ENCODE measurements at places on chromosomes 1 and 21.
A peak's percentile ranks its signal among the peaks of the same experiment; 100 is the strongest.

- DNase-seq: no peak
These were observed 169.0 kb downstream of the AGBL4 start for GRCh38 chr1:49854741-49855140.

- DNase-seq: no peak
These were observed 263.5 kb downstream of the LMO4 start for GRCh38 chr1:87592156-87592555.

DNA sequence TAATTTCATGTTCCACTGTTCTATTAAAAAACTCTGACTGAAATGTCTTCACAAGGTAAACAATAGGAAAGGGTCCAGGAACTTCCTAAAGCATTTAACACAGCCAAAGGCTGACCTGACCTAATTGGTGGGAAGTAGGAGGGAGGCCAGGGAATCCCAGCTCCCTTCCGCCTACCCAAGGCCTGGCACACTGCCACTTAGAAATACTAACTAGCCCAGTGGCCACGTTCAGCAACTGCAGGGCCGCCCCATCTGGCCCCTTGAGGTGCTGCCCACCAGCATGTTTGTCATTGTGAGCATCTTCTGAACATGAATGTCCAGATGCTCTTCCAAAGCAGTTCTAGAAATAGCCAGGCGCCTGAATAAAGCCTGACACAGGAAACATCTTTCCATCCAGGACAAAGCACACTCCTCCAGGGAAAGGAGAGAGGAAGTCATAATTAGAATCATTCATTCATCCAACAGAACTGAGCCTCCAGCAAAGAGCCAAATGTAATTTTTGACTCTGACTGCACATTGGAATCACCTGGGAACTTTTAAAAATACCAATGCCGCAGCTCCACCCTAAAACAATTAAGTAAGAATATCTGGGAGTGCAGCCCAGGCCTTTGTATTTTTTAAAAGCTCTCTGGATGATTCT lies 44.6 kb upstream of the BCL9 start:
- DNase-seq: no peak

- no peak for DNase-seq
These were observed 3.1 kb upstream of the JAK1 start for GRCh38 chr1:64969305-64970046.

GRCh38 chr1:25047506-25048240 lies 117.6 kb upstream of the RUNX3 start:
- DNase-seq: no peak

DNA sequence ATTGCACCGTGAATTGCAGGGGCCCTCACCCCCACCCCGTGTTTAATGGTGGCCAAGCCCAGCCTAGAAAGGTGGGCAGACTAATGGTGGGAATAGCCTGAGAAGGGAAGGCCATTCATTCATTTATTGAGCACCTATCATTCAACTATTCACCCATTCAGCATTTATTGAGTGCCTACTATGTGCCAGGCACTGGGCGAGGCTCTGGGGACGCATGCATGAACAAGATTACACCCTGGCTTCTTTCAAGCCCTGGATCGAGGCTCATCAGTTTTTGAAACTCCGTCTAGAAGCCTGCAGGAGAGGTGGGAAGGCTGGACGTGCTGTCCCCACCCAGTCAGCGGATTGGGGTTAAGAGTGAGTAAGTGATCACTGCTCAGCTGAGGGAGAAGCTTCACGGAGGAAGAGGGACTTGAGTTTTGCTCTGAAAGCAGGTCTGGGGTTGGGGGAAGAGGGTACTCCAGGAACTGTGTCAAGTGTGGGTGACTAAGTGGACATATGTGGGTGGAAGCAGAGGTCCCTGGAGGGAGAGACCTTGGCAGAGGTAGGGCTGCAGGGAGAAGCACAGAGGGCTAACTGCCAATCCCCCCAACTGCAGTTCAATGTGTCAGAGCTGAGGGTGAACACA lies 35.6 kb downstream of the MEF2D start:
- no peak for DNase-seq

- no peak for DNase-seq
These were observed 22.5 kb downstream of the SYT2 start for GRCh38 chr1:202687798-202688197.

DNA sequence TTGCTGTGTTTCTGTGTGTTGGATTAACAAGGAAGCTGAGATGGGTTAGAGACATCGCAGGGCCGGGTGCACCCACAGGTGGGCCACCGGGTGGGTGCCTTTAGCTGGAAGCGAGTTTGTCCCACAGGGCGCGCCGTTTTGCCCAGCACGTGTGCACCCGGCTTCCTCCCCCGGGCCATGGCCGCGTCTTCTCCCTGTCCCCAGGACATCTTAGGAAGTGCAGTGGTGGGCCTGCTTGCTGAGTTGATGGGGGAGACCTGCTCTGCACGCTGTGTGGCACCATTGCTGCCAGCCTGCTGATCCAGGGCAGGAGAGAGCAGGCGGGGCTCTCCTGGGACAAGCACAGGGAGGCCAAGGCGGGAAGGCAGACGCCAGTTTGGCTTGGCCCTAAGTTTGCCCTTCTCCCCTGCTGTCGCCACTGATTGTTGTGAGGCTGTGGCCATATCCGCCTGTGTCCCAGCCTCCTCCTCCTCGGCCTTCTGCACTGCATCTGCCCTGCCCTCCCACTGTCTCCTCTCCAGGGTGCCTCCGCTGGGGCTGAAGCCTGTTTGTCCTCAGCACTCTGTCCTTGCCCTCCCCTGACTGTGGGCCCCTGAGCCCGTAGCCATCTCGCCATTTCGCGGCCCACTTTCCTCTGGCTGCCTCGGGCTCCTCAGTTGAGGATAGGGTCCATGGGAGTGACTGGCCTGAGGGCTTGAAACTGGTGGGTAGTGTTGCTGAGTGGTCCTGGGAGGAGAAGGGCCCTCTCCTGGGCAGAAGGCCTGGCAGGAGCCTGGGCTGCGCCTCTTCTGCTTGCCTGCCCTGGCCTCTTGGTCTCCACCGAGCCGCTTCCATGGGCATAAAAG lies 47.6 kb downstream of the PKNOX1 start:
- no peak for DNase-seq

- no peak for DNase-seq
These were observed 64.1 kb downstream of the NID1 start for GRCh38 chr1:236000781-236001180.

DNA sequence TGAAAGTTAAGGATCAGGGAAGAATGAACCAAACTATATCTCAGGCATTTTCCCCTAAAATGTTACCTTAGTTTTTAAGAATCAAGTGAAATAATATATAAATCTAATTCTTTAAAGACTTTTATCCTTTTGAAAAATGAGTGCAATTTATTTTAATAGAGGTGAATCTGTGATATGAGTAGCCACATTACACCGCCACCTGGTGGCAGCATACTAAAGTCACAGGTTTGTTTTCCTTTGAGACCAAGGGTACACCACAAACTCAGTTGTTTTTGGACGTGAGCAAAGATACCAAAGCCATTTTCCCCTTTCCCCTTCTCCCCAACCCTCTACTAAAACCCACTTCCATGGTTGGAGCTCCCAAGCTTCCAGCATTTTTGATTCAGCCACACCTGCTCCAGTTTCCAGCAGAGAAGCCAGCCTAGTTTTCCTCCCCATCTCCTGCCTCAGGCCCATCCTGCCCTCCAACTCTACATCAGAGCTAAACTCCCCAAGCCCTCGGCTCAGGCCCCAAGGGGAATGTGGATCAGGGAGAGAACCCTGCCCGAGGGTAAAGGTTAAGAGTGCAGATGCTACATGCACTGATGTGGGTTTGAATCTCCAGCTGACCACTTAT lies 22.9 kb upstream of the LDLRAP1 start:
- no peak for DNase-seq

DNA sequence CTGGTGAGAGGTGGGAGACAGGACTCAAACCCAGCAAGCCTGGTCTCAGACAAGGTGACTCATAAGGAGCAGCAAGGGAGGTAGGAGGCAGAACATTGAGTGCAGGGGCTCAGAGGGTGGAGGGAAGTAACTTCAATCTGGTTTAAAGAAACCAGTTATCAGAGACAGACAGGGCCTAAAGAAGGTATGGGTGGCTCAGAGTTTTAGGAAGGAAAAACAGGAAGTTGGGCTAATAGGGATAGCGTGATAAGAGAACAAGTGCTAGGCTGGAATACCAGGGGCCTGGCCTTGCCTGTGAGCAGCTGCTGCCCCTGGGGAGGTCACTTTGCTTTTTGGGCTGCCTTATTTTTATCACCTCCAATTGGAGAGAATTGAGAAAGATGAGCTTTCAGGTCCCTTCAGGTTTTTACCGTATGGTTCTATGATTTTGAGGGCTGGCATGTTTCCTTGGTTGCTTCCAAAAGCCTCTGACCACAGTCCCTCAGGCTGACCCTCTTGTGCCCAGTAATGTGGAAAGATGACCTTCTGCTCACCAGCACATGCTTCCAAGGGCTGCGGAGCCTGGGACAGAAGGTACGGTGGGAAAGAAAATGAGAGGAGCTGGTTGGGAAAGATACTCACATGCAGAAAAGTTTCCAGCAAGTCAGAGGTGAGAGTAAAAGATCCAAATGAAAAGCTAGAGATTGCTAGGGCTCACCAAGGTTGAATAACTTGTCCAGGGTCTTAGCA lies 77.0 kb downstream of the DDR2 start:
- no peak for DNase-seq

GRCh38 chr1:37294529-37294928 lies 179.9 kb upstream of the ZC3H12A start:
- no peak for DNase-seq

GRCh38 chr1:202291961-202292712 lies 49.6 kb downstream of the UBE2T start:
- DNase-seq: peak; percentile 59

Measured in NCI-H524 treated with DMSO at 0.1 percent for 48 hours (cell line).